A549 (cell line): ENCODE measurements at places on chromosomes 6 and 20. TPM values are rescaled to one million over a fixed set of nuclear protein-coding genes. Genes with fewer than 3 reads are reported as not detected.
A peak's percentile ranks its signal among the peaks of the same experiment; 100 is the strongest.

Gene TCP11
- not detected in 3 replicates for polyA plus RNA-seq

Gene COL19A1
- polyA plus RNA-seq: not detected in 3 replicates

Gene TBX18
- 18.4 to 20.8 TPM (median 19.3 TPM) in 3 replicates for polyA plus RNA-seq

GRCh38 chr6:136945072-136945471 is 23.0 kb downstream of the SLC35D3 start:
- DNase-seq: no peak

DNA sequence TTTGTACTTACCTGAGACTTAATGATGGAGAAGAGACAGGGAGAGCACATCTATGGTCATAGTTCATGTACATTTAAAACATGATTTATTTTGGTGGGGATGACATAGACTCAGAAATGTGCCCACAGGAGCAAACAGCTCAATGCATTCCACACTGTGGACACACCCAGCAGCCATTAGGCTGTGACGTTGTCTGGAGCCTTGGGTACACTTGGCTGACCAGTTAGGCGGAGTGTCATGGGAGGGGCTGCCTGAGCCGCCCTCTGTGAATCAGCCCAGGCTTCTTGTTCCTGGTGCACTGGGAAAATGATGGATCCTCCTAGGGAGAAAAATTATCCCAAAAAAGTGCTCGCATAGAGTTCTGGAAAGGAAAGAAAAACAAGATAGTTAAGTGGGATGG is 231.0 kb upstream of the GMDS start:
- DNase-seq: peak; percentile 73
